ENCODE measurements at places on chromosomes 4 and X. TPM values are rescaled to one million over a fixed set of nuclear protein-coding genes. Genes with fewer than 3 reads are reported as not detected.

Gene NIPAL1
- total RNA-seq = 1.8 TPM

Gene PCDH19
- not detected for total RNA-seq

Gene HMGN5
- total RNA-seq = 3.9 TPM

Gene ARX
- not detected for total RNA-seq

Gene ZNF330
- total RNA-seq = 64.5 TPM

Gene FOXR2
- not detected for total RNA-seq

Gene DCHS2
- not detected for total RNA-seq

Gene GUCY1A1
- 0.04 TPM for total RNA-seq

Gene IL2
- total RNA-seq = 40.7 TPM

Gene GLA
- 56.3 TPM for total RNA-seq

Gene MTMR8
- 6.1 TPM for total RNA-seq

Gene NSG1
- total RNA-seq = 4.7 TPM

Gene RASSF6
- total RNA-seq = not detected

Gene STARD8
- 0.31 TPM for total RNA-seq

Gene ALAS2
- total RNA-seq = not detected

Gene DTHD1
- total RNA-seq = 0.12 TPM

Gene PRSS12
- total RNA-seq = not detected

Gene FGF13
- not detected for total RNA-seq

Gene DNAAF6
- total RNA-seq = not detected

Gene AADAT
- not detected for total RNA-seq

Gene TRPC3
- 0.12 TPM for total RNA-seq

Gene MFAP3L
- total RNA-seq = 1.0 TPM

Gene ZBTB33
- total RNA-seq = 13.9 TPM

Gene MAGEC2
- total RNA-seq = not detected

Gene TADA2B
- 10.3 TPM for total RNA-seq

Gene VEGFD
- not detected for total RNA-seq

Gene PWWP3B
- not detected for total RNA-seq

Gene PNMA6F
- not detected for total RNA-seq

Gene GYG2
- not detected for total RNA-seq

Gene GAGE12E
- not detected for total RNA-seq

Gene CHRDL1
- not detected for total RNA-seq

All from activated naive CD8-positive, alpha-beta T cell treated with anti-CD3 and anti-CD28 coated beads for 36 hours (primary cell).